ENCODE measurements at places on chromosomes 6 and 20. TPM values are rescaled to one million over a fixed set of nuclear protein-coding genes. Genes with fewer than 3 reads are reported as not detected.

Gene SYNDIG1
- total RNA-seq: 0.17 TPM

Gene CD40
- total RNA-seq: 2.3 TPM

Gene CNKSR3
- 14.0 TPM for total RNA-seq

Gene CDH4
- total RNA-seq: 4.8 TPM

Data from fibroblast of lung (primary cell).